ENCODE measurements at places on chromosomes 3 and 15.

GRCh38 chr15:52154896-52155865 lies 36.0 kb downstream of the GNB5 start:
- DNase-seq: no peak

- no peak for DNase-seq
These were observed 68.0 kb upstream of the RBMS3 start for GRCh38 chr3:29212789-29213433.

DNA sequence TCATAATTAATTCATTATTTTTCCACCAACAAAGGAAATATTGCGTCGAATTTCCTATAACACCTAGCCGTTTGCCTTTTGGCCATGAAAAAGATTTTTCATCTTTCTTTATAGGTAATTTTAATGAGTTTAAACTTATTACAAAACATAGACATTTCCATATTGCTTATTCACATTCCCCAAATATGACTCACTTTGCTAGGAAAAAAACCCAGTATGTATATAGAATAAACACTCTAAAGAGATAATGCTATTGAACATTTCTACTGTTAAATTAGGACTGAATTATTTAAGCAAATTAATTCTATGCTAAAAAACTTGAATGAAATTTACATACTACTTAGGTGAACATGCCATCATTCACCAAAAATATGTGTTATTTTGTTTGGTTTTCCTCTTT lies 16.2 kb downstream of the ZPLD1 start:
- DNase-seq: no peak

DNA sequence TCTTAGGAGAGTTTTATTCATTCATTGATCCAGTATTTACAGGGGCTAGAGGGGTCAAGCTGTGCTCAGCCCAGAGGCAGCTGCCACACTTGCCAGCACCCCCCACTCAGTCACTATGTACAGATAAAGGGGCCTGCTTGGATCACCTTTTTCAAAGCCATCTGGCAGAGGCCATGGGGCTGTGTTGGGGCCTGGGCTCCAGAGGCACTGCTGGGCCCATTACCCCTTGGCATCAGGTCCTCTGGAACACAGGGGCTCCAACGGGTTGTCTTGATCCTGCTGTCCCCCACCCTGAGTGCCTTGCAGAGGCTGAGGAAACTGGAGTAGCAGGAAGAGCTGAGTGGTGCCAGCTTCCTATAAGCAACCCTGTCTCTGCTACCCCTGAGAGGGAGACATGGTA lies 43.9 kb downstream of the SEMA3G start:
- DNase-seq: no peak

DNA sequence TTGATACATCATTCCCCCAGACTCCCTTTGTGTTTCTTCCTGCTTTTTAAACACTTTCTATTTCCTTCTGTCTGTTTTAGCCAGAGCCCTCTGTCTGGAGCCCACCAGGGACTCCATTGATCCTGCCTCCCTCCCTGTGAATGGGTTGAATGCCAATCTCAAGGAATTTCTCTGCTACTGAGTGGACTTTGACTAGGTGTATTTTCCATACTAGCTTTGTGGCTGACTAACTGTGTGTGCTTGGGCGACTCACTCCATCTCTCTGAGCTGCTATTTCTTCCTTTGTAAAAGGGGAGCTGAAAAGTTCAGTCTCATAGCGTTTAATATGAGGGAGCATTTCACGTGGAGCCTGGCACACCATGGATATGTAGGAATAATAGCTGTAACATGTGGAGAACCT lies 98.8 kb downstream of the EEFSEC start:
- no peak for DNase-seq

GRCh38 chr3:119340014-119340413 lies 45.8 kb downstream of the ARHGAP31 start:
- no peak for DNase-seq

DNA sequence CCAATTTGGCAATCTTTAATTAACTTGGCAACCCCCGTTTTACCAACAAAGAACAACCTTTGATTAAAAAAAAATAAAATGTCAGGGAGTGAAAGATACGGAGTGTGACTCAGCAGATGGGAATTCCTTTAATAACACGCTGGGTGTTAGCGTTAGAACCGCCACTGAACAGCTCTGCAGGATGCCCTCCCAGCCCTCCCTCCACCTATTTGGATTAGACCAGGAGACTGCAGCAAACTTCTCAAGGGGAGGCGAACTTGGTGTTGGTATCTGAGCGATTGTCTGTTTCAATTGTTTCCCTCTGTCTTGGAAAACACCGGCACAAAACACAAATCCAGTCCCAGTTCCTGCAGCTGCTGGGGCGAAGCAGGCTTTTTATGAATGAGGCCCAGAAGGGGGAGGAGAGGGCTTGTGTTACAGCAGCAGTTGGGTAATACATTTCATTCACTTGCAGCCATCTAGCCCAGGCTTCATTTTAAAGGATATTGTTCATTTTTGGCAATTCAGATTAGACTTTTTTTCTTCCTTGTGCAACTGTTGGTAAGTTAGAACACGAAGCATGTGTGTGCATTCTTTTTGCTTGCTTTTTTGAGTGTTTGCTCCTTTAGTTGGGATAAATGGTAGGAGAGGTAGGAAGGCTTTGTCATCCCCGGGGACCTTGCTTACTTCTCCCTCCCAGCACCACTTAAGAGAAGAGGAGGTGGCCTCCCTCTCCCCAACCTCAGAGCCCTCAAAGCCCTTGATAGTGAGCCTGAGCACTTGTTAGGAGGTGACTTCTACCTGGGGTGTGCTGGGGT lies 152.3 kb downstream of the IGF1R start:
- peak; percentile 96 for DNase-seq

DNA sequence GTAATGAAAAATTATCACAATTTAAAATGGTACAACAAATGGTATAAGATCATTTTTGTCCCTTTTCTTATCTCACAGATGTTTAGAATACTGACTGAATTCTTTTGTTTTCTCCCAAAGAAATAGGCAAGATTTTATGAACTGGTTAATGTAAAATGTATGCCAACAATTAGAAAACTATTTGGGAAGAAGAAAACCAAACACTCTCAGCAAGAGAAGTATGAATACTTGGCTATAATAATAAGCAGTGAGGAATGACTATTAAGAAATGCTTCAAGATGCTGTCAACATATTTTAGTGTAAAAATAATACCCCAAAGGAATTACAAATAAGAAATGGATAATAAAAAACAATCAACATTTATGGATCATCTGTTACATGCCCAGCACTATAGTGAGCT lies 18.5 kb downstream of the SHQ1 start:
- no peak for DNase-seq

DNA sequence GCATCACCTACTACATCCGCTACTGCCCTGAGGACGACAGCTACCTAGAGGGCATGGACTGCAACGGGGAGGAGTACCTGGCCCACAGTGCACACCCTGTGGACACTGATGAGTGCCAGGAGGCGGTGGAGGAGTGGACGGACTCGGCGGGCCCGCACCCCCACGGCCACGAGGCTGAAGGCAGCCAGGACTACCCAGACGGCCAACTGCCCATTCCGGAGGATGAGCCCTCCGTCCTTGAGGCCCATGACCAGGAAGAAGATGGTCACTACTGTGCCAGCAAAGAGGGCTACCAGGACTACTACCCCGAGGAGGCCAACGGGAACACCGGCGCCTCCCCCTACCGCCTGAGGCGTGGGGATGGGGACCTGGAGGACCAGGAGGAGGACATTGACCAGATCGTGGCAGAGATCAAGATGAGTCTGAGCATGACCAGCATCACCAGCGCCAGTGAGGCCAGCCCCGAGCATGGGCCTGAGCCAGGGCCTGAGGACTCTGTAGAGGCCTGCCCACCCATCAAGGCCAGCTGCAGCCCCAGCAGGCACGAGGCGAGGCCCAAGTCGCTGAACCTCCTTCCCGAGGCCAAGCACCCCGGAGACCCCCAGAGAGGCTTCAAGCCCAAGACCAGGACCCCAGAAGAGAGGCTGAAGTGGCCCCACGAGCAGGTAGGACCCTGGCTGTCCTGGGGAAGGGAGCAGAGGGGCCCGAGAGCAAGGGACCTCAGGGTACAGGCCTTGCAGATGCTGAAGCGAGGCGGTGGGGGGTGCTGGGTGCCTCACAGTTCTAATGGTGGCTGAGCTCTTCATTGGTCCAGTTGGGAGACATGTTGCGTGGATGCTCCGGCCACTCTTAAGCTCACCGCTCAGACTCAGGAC lies 168.6 kb downstream of the APBA2 start:
- DNase-seq: no peak

DNA sequence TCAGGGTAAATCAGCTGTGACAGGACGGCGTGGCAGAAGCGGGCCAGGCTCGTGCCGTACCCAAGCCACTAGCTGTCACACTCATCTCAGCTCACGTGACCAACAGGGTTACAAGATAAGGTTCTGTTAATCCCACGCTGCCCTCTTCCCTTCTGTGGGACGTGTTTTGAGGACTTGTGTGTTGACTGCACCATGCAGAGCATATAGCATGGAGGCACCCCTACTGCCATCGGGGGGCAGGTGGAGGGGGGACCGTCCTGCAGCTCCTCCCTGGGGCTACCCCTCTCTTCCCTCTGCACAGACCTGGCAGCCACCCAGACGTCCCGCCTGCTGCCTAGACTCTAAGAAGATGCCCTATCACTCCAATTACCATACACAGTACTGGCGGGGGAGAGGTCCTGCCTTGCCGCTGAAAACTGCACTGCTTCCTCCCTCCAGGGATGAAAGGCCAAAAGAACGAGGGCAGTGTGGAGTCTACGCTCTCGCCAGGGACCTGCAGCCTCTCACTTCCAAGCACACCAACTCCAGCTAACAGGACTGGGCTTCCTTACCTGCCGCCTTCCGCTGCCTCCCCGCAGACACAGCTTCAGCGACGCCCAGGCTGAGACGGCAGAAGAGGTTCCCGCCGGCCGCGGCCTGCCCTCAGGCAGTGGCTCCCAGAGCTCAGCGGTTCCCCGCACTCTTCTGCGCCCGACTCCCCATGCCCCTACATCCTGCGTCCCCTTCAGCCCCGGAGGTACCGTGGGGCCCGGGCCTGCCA lies at the start of gene TNK2:
TSS of gene TNK2 (minus strand) at position 618 of the 760 bp plus-strand sequence. CDS start 19,963 bp downstream, outside the sequence.
- peak; percentile 32 for DNase-seq

DNA sequence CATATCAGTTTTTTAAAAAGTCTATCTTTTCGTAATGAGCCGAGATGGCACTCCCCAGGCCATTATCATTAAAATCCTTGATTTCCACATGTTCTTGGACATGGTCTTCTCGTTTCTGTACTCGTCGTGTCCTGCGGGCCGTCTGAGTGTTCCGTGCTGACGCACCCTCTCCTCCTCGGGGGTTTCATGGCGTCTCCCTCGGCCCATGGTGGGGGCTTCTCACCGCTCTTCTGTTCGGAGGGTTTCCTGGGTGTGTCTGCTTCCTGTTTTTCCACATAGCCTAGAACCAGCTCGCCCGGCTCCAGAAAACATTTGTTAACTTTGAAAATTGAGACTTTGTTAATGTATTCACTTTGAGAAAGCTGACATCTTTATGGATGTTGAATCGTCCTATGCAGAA lies 92.7 kb downstream of the VGLL4 start:
- no peak for DNase-seq

DNA sequence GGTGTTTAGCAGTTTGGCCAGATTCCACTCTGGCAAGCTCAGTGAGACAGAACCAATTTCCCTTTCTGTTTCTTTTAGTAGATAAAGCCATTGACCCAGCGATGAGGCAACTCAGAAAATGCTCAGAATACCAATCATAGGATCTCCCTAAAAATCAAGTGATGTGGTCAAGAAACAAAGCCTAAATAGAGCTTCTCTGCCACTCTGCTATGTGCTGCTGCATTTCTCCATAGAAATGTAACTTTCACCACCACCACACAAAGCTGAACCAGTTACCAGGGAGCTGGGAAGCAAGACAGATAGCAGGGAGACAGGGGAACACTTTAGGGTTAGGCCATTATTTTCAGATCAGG lies 109.8 kb downstream of the RPL22L1 start:
- peak; percentile 27 for DNase-seq

- DNase-seq: peak; percentile 82
These were observed 69.4 kb upstream of the FOXP1 start for GRCh38 chr3:71652781-71653413.

DNA sequence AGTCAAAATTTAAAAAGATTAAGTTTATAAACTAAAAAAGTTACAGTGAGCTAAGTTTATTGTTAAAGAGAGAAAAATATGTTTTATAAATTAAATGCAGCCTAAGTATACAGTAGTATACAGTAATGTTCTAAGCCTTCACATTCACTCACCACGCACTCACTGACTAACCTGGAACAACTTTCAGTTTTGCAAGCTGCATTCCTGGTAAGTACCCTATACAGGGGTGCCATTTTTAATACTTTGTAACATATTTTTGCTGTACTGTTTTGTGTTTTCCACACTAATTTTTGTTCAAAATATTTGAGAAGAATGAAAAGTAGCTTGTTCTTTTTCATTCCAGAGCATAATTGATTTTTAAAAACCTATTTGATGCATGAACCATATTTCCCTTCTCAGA lies 524.9 kb downstream of the RBMS3 start:
- no peak for DNase-seq

GRCh38 chr15:101560722-101561583 lies 71.4 kb upstream of the PCSK6 start:
- DNase-seq: no peak

- no peak for DNase-seq
These were observed 97.0 kb downstream of the FBXL22 start for GRCh38 chr15:63694184-63694583.

DNA sequence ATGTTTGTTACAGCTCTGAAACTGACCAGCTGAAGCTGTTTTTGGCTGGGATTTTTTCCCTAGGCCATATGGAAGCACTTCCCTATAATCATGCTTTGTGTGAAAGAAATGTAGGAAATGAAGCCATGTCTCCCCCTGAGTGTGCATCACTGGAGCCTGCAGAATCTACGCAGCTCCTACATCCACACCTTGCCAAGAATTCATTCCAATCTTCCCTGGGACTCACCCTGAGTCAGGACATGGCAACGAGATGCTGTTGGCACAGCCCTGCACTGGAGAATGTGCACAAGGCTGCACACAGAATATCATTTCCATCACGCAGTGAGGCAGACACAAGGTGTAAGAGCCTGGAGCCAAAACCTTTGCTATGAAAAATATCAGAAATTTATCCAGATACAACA lies 189.5 kb downstream of the ADAMTSL3 start:
- DNase-seq: no peak

- no peak for DNase-seq
These were observed 13.4 kb downstream of the HACD2 start for GRCh38 chr3:123571264-123571972.

DNA sequence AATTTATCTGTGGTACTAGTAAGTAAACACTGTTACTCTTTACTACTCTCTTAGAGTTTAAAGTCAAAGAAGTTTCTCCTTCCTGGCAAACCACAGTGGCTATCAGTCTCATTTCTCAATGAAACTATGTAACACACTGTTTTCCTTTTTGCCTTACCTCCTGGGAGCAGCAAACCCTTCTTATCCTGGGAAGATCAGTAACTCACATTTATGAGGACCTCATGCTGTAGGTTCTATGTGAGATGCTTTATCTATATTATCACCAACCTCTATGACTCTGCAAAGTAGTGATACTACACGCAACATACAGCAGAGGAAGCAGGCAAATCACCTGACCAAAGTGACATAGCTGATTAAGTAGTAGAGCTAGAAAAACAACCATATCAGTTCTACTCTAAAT lies 35.3 kb downstream of the PBRM1 start:
- DNase-seq: no peak

- no peak for DNase-seq
These were observed 4.9 kb downstream of the HDAC11 start for GRCh38 chr3:13484851-13485590.

GRCh38 chr3:186151077-186151971 lies 42.4 kb upstream of the ETV5 start:
- DNase-seq: no peak

- DNase-seq: no peak
These were observed 164.5 kb downstream of the EPHB1 start for GRCh38 chr3:134959516-134959915.

- DNase-seq: no peak
These were observed 856.1 kb downstream of the SI start for GRCh38 chr3:164222197-164222596.

Data from dermis blood vessel endothelial cell (primary cell).